ENCODE measurements at places on chromosomes 5 and 9.

- no peak overlapping the region for H3K27ac ChIP-seq
- no peaks in the 10 kb centered on the region for H3K27me3 ChIP-seq
- H3K4me1 ChIP-seq = no peaks in the 10 kb centered on the region
- no peak overlapping the region for H3K4me3 ChIP-seq
- DNase-seq = no peak
- H3K36me3 ChIP-seq = no peaks in the 10 kb centered on the region
Measured at GRCh38 chr9:134619448-134619982, 22.1 kb upstream of the COL5A1 start.

GRCh38 chr5:69498384-69498783 lies 5.8 kb downstream of the OCLN start:
- peaks cover 11% of the 10 kb centered on the region for H3K27me3 ChIP-seq
- DNase-seq = no peak
- no peaks in the 10 kb centered on the region for H3K36me3 ChIP-seq
- H3K27ac ChIP-seq = no peak overlapping the region

DNA sequence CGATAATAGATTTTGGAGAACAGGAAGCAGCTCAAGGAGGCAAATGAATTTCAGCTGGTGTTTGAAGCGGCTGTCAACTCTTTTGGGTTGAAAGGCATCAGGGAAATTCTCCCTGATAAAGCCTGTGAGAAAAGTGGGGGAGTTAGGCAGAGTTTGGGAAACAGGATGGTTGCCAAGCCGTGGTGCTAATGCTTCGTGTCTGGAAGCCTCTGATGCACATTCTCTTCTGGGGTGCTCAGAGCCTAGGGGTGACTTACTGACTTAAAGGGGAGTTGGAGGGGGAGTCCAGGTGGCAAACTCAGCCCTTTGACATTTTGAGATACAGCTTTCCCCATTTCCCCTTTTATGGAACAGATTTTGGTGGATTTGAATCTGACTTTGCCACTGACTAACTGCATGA lies 202.5 kb upstream of the CLINT1 start:
- no peak overlapping the region for H3K27ac ChIP-seq
- H3K4me3 ChIP-seq = no peak overlapping the region
- no peaks in the 10 kb centered on the region for H3K36me3 ChIP-seq

DNA sequence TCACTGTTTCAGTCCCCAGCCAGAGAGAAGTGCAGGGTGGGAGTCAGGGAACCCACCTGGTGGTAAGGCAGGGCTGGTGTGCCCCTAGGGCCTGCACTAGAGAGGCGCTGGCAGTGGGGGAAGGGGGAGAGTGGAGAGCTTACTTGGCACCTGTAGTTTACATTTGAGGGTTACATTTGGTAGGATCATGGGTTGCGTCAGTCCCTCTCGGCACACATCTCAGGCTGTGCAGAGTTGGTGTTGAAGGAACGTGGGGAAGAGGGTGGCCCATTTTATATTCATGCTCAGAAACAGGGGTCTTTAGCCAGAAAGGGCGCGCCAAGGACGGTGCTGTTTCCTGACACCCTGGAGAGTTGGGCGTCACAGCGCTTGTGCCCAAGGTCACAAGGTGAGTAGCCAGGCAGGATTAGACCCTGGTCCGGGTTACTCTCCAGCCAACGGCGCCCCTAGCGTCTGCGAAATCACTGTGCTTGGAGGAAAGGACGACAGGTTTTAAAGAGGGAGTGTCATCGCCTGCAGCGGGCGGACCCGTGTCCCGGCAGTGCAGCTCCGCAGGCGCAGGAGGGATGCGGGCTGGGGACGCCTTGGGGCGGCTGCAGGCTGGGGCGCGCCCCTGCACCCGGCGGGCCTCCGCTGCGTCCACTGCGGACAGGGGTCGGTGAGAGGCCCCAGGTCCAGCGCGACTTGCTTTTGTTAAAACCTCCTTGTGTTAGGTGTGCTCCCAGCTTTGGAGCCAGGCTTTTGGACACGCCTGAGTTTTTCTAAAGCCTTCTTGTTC lies 272.6 kb downstream of the FANCC start:
- H3K4me3 ChIP-seq = no peak overlapping the region
- H3K27me3 ChIP-seq = no peaks in the 10 kb centered on the region
- peaks cover 51% of the 10 kb centered on the region for H3K4me1 ChIP-seq
- DNase-seq = peak; percentile 83
- H3K36me3 ChIP-seq = peaks cover 6% of the 10 kb centered on the region
- H3K27ac ChIP-seq = no peak overlapping the region

GRCh38 chr9:35669331-35670145 lies 4.2 kb upstream of the CA9 start:
- peak; percentile 87 for DNase-seq
- no peaks in the 10 kb centered on the region for H3K36me3 ChIP-seq
- no peaks in the 10 kb centered on the region for H3K27me3 ChIP-seq
- H3K4me1 ChIP-seq = peaks cover 18% of the 10 kb centered on the region

DNA sequence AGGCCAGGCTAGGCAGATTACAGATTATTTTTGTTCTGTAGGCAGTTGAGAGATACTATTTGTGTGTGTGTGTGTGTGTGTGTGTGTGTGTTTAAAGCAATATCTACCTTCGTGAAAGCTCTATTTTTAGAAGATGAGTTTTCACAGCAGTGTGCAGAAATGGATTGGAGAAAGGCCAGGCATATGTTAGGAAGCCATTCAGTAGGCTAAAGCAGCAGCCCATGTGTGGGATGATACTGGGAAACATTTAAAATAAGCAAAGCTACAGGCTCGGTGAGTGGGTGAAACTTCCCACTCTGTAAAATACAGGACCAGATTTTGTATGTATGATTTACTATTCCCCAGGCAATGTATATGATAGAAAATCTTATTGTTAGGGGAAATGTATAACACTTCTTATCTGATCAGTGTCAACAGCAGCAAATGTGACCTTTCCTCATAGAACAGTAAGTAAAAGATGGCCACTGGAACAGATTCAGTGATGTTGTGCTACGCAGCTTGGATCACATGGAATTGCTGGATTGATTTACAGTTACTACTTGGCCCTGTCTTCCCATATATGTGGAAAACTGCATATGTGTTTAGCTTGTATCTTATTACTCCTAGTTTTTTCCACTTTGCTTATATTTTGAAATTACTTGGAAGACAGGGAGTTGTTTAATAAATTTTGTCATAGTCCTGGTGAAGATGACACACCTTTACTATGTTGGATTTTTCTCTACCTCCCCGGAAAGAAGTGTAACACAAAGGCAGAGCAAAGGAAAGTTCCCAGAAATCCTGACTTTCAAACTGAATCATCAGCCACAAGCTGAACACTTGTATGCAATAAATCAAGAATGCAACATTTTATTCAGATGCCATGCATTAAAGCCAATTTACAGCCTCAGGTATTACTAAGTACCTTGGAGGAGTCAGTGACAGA lies 1077.7 kb upstream of the SEMA6A start:
- H3K27ac ChIP-seq = no peak overlapping the region
- no peaks in the 10 kb centered on the region for H3K36me3 ChIP-seq
- no peak for DNase-seq
- no peaks in the 10 kb centered on the region for H3K4me1 ChIP-seq
- H3K27me3 ChIP-seq = no peaks in the 10 kb centered on the region

DNA sequence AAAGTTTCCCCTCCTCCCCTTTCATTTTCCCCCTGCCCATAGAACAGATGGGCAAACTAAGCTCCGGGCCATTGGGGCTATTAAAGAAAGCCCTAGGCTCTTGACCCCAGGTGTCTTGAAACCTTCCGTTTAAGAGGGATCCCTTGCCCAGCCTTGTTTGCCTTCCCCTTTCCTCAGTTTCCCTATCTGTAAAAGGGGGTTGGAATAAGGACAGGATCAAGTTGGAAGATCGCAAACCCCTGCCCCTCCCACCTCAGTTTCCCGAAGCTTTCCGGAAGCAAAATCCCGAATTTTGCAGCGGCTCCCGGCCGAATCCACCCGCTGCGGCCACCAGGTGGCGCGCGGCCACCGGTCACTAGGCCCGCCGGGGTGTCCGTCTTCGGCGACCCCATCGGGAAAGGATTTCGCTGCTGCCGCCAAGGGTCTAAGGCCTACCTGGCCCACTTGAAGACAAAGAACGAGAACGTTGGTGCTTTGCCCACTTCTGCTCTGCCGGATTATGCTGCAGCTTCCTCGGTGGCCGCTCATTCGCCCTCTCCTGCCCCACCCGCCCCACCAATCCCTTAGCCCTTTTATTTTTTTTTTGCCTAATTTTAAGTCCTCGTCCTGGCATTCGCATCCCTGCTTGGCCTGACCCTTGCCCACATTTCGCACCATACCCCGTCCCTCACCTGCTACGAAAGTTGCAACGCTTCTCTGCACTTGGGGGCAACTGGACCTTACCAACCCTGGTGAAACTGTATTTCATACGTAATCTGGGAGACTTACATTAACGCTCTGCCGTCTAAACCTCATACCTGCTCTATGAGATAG lies 962 bp upstream of the NR6A1 start:
- DNase-seq = peak; percentile 73
- H3K36me3 ChIP-seq = no peaks in the 10 kb centered on the region
- peak overlapping the region; percentile 27 for H3K27ac ChIP-seq

DNA sequence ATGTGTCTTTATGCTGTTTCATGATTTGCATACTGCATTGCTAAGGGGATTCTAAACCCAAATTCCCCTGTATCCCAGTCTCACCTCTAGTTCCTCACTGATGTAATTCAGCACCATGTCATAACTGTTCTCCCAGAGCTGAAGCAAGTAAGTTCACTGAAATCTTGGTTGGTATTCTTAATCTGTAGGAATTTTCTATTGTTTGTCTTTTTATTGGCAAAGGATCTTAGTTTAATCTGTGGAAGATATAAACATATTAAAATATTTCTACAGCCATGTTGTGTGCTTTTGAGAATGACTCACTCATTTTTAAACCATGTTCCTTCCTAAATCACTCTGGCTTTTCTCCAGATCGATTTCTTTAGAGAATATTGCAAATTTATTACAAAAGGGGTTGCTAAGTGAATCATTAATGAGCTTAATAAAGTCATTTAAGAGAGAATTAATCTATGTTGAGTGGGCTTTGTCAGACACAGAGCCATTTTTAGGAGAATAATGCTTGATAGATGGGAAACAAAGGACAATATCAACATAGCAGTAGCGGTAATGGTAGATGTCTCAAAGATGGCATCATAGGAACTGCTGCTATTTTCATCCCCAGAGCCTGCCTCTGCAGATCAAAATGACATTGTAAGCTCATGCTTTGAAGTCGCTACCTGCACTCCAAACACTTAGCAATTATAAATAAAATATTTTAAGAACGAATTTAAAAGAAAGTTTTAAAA lies 110.0 kb downstream of the ENC1 start:
- no peaks in the 10 kb centered on the region for H3K36me3 ChIP-seq
- H3K4me3 ChIP-seq = no peak overlapping the region
- no peak overlapping the region for H3K27ac ChIP-seq
- no peaks in the 10 kb centered on the region for H3K4me1 ChIP-seq

DNA sequence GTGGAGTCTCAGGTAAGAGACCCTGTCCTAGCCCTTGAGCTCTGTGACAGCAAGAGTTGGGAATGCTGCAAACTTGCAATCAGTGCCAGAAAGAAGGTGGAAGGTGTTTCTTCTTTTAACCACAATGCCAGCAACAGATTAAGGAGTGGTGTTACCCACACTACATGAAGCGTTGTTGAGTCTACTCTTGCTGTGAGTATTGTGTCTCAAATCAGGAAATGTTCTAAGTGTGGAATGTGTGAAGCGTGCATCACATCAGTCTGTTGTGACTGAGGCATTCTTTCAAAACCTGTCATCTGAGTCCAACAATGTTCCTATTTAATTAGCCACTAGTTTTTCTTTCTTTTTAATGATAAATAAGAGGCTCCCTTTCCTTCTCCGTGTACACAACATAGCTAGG lies 2.9 kb upstream of the LURAP1L start:
- H3K4me1 ChIP-seq = peaks cover 8% of the 10 kb centered on the region
- no peaks in the 10 kb centered on the region for H3K27me3 ChIP-seq
- no peak overlapping the region for H3K27ac ChIP-seq

- no peak overlapping the region for H3K27ac ChIP-seq
- H3K36me3 ChIP-seq = peaks cover 2% of the 10 kb centered on the region
- H3K4me1 ChIP-seq = no peaks in the 10 kb centered on the region
- no peak for DNase-seq
- H3K27me3 ChIP-seq = no peaks in the 10 kb centered on the region
- H3K4me3 ChIP-seq = no peak overlapping the region
Measured at GRCh38 chr9:78273761-78274160, 23.2 kb upstream of the PSAT1 start.

GRCh38 chr5:84249918-84250630 lies 134.6 kb downstream of the EDIL3 start:
- H3K27me3 ChIP-seq = no peaks in the 10 kb centered on the region
- no peaks in the 10 kb centered on the region for H3K36me3 ChIP-seq
- H3K27ac ChIP-seq = no peak overlapping the region
- H3K4me1 ChIP-seq = no peaks in the 10 kb centered on the region
- DNase-seq = no peak

- H3K27ac ChIP-seq = no peak overlapping the region
- DNase-seq = no peak
- peaks cover 15% of the 10 kb centered on the region for H3K4me1 ChIP-seq
- peaks cover 73% of the 10 kb centered on the region for H3K36me3 ChIP-seq
Measured at GRCh38 chr5:177330991-177331842, 19.5 kb upstream of the MXD3 start.

- no peaks in the 10 kb centered on the region for H3K36me3 ChIP-seq
- H3K27ac ChIP-seq = no peak overlapping the region
- DNase-seq = no peak
- H3K4me3 ChIP-seq = no peak overlapping the region
Measured at GRCh38 chr5:175698401-175699115, 40.7 kb downstream of the HRH2 start.

DNA sequence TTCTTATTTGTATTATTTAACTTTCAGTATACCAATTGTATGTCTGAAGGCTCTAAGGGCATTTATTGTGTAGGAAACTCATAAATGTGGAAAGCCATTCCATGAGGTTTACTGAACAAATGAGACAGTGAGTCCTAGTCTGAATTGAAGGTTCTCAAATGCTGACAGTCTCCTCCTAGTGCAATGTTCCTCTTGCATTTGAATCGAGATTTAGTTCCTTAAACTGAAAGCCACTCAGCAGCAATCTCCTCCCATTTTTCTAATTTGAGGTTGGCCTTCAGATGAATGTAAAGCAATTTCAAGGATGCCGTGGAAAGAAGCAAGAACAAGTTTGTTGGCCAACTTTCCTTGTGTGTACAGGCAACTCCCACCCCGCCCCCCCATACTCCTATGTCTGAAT lies 493.2 kb upstream of the KLF4 start:
- H3K36me3 ChIP-seq = no peaks in the 10 kb centered on the region
- no peak overlapping the region for H3K27ac ChIP-seq
- H3K4me1 ChIP-seq = no peaks in the 10 kb centered on the region
- no peak for DNase-seq
- H3K27me3 ChIP-seq = no peaks in the 10 kb centered on the region

DNA sequence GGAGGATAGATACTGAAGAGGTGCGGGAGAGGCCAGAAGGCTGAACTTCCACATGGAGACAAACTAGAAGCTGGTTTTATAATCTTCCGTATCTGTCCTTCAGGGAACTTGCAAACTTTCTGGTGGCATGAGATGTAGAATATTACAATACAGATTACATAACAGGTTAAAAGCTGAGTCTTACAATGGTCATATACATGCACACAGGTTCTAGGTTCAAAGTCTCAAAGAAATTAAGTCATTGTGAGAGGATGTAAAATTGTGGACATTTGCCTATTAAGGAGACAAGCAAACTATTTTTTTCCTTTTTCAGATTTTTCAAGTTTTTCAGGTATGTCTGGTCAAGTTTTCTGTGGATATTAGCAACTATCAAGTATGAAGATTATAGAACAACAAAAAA lies 10.4 kb upstream of the ZSWIM6 start:
- peak; percentile 54 for DNase-seq
- H3K27ac ChIP-seq = peak overlapping the region; percentile 68
- no peaks in the 10 kb centered on the region for H3K36me3 ChIP-seq
- peaks cover 28% of the 10 kb centered on the region for H3K4me1 ChIP-seq
- no peak overlapping the region for H3K4me3 ChIP-seq

Measured in large intestine (tissue), 12 donors.